ENCODE measurements at places on chromosomes 6 and 20.
A peak's percentile ranks its signal among the peaks of the same experiment; 100 is the strongest.

DNA sequence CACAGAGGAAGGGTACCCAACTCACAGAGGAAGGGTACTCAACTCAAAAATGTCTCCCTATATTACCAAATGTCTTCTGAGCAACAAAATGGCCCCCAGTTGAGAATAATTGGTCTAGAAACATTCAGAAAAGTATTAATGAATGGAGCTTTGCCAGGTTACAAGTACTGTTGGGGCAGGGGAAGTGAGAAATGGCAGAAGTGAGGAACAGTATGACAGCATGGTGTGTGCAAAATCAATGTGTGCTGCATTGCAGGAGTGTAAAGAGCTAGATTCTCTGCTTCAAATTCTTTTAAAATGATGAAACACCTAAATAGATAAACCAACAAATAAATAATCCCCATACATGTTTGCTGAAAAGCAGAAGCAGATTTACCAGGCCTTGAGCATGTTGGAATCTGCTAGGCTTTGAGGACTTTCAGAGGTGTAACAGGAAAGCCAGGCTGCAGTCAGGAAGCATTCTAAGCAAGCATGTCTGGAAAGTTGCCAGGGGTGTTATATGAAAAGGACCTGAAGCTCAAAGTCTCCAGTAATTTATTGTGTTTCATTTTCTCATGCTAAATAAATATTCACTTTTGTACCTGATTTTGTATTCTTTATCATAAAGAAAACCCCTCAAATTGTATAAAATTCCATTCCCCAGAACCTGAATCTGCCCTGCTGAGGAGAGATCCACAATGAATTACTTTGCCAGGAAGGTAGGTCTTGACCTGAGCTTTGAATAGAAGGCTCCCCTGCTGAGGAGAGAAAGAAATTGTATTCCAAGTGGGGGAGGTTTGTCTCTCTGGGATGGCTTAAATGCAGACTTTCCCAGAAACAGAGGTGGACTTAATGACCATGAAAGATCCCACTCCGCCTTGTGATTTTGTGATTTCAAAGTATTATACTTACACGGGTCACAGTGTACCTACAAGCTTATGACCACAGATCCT is 265.0 kb upstream of the MARCKS start:
- no peak for DNase-seq

DNA sequence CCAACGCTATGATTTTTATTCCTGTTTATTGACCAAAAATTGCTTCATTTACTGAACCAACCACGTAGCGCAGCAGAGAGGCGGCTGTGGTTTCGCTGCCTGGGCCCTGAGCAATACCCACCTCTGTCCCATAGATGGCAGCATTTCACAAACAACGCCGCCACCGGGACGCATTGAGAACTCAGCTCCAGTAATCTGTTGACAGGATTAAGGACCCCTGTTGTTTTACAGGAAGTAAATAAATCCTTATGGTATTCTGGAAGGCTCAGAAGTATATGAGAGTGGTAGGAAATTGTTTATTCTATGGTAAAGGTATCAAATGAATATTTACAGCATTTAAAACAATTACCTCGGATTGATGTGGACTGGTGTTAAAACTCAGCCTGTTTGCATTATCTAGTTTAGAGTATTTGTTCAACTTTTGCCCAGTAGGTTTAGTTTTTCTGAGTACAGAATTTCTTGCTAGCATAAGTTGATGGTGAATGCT is 547.9 kb upstream of the SLC35B3 start:
- DNase-seq = peak; percentile 42

DNA sequence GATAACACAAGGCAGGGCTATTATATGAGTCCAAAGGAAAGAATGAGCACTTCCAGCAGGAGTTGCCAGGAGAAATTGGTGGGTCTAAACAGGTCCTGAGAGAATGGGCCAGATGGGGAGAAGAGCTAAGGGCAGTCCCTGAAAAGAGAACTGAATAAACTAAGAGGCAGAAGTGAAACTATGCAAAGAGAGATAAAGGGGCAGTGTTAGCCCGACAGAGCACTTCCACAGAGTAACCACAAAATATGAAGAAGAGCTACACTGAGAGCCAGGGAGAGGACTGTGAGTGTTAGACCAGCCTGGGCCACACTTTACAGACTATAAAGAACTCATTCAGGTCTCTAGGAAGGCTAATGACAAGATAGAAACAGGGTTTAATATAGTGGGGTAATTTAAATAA is 43.8 kb downstream of the RALGAPA2 start:
- no peak for DNase-seq

DNA sequence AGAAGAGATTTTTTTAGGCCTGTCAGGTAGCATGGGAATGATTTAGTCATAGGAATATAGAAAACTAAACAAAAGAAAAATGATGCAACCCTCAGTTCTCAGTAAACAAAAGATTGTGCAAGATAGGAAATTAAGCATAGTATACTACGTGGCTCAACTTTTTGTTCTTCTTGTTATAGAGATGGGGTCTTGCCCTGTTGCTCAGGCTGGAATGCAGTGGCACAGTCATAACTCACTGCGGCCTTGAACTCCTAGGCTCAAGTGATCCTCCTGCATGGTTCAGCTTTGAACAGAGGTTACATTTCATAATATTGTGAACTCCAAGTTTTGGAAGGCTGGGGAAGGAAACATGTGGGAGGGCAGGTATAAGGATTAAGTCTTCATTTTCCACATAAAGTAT is 28.5 kb downstream of the SLX4IP start:
- DNase-seq = no peak

DNA sequence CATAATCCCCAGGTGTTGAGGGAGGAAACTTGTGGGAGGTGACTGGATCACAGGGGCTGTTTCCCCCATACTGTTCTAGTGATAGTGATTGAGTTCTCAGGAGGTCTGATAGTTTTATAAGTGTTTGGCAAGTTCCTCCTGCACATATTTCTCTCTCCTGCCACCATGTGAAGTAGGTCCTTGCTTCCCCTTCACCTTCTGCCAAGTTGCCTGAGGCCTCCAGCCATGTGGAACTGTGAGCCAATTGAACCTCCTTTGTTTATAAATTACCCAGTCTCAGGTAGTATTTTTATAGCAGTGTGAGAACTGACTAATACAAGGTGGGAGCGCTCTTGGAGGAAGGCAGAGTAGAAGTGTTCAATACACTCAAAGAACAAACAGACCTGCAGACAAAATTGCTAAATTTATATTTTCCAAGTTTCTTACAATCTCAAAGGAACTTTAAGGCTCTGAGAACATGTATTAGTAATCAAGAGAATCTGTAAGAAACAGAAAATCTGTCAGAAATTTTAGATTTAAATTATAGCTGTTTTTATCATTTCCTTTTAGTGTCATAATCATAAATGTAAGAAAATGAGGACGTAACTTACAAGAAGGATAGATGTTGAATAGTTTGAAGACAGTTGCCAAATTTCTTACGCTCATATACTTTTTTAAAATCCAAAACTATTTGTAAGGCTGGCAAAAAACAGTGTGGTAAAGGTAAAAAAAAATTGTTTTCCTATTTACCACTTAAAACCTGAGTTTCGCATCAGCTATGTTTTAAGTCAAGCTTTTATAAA is 77.7 kb downstream of the ASCC3 start:
- no peak for DNase-seq

GRCh38 chr6:158548418-158549161 is 11.3 kb upstream of the TMEM181 start:
- no peak for DNase-seq

GRCh38 chr6:35052694-35053565 is 88.2 kb downstream of the TCP11 start:
- no peak for DNase-seq

DNA sequence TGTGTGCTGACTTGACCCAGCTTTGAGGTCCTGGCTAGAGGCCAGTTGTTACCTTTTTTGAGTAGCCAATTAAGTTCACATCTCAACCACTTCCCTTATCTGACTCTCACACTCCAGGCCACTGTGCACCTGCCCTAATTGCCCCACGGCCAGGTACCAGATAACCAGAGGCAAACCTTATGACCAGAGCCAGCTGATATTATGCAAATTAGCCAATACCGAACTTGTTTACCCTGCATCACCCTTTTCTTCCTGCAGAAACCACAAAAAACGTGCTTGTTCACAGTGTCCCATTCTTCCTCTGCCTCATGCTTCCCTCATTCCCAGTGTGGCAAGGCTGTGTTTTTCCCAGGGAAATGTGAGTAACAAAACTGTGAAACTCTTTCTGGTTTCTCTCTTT is 89.3 kb downstream of the HTR1B start:
- no peak for DNase-seq

DNA sequence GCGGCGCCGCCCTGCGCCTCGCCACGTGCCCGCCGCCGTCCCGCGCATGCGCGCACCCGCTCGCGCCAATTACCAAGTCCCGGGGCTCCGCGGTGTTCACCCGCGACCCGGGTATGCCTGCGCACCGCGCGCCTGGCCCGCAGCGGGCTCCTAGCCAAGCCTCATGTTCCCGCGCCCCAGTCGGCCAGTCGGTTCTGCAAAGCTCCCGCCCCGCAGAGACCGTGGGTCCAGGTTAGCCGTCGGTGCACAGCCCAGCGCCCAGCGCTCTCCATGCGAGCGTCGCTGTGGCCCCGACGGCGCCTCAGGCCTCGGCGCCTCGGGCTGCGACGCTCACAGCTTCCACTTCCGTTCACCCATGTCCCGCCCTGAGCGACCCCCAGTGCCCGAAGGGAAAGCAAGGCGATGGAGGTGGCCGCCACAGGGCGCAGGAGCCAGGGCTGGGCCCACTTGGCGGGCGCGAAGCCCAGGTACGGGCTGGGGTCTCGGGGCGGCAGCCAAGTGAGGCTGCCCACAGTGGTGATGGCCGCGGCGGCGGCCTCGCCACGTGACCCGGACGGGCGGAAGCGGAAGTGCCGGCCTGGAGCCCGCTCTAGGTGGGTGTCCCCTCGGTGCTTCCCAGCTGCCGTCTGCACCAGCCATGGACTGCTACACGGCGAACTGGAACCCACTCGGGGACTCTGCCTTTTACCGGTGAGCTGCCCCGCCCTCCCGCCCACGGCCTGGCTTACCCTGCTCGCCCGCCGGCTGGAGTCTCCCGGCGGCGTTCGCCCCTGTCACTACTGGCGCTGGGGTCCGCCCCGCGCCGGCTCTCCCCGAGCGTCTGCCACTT is at the start of the genes PCED1A and VPS16:
TSS of gene PCED1A (minus strand) at position 518 of the 829 bp plus-strand sequence. CDS start 743 bp downstream, outside the sequence.
TSS of gene VPS16 (plus strand) at position 608 of the 829 bp plus-strand sequence. CDS start at position 638, 30 bp downstream.
- DNase-seq = peak; percentile 90

GRCh38 chr6:30685157-30686008 is 1.1 kb downstream of the PPP1R18 start:
- no peak for DNase-seq

- DNase-seq = no peak
Observed at GRCh38 chr20:48276021-48276342, 490.7 kb upstream of the SULF2 start.

All from CD4-positive, alpha-beta T cell treated with Interleukin-12 subunit alpha and Interleukin-12 subunit beta, for 1 hour (primary cell).